ENCODE measurements at places on chromosomes 7 and 10. TPM values are rescaled to one million over a fixed set of nuclear protein-coding genes. Genes with fewer than 3 reads are reported as not detected.

DNA sequence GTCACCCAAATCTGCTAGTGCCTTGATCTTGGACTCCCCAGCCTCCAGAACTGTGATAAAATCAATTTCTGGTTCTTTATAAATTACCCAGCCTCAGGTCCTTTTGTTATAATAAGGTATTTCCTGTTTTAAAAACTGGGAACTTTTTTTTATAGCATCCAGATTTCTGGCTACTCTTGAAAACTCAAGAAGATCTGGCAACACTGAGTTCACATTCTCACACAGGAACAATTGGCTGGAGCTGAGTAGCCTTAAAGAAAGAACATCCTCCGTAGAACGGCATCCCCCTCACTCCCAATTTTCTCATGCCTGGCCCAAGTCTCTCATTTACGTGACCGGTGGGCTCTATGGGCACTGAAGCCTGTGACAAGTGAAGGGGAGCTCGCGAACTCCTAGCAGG lies 47.1 kb downstream of the SLC35G1 start:
- no peak overlapping the region for H3K27ac ChIP-seq
- no peak overlapping the region for H3K4me3 ChIP-seq
- no peaks in the 10 kb centered on the region for H3K4me1 ChIP-seq
- no peaks in the 10 kb centered on the region for H3K27me3 ChIP-seq
- no peaks in the 10 kb centered on the region for H3K36me3 ChIP-seq

GRCh38 chr10:110699859-110700468 lies 55.8 kb downstream of the RBM20 start:
- no peak overlapping the region for H3K27ac ChIP-seq
- no peaks in the 10 kb centered on the region for H3K27me3 ChIP-seq
- H3K4me3 ChIP-seq = no peak overlapping the region
- H3K4me1 ChIP-seq = peaks cover 2% of the 10 kb centered on the region

- no peaks in the 10 kb centered on the region for H3K36me3 ChIP-seq
- no peak for DNase-seq
- H3K4me1 ChIP-seq = no peaks in the 10 kb centered on the region
Observed at GRCh38 chr7:30927040-30927439, 15.4 kb downstream of the AQP1 start.

DNA sequence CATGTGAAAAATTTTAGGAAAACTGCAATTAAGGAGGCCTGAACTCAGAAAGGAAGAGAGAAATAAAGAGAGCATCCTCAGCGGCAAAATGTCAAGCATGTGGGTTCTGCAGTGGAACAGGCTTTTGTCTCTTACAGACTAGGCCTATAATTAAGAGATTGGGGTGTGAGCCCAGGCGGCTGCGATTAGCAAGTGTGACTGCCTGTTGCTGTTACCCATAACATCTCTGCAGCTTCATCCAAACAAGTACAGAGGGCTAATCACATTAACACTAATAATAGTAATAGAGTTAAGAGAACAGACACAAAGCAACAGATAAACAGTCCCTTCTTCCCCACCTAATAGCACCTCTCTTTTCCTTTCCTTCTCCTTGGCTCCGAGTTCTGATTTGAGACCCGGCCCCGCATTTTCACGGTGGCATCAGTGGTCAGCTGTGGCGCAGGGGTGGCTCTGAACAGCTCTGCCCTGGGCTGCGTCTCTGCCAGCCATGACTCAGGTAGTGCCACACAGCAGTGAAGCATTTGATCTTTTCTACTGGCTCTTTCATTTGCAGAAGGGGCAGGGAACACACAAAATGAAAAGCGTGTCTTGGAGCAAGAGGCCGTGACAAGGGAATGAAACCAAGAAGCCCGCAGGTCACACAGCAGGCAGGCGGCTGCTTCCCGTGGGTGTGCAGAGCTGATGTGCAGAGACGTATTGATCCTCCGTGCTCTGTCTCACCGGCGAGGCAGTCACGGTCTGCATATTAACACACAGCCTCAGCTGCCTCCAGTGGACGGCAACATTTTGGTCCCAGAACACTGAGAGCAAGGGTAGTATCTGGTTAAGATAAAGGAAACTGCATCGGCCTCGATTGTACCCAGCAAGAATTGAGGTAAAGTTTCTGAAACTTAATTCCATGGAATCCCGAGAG lies 103.1 kb downstream of the KLF6 start:
- DNase-seq = no peak
- no peaks in the 10 kb centered on the region for H3K27me3 ChIP-seq
- H3K27ac ChIP-seq = no peak overlapping the region
- H3K4me1 ChIP-seq = peaks cover 8% of the 10 kb centered on the region
- no peaks in the 10 kb centered on the region for H3K36me3 ChIP-seq
- no peak overlapping the region for H3K4me3 ChIP-seq

IMMP2L gene
- total RNA-seq = 18.5 TPM

CCL24 gene
- not detected for total RNA-seq

GNAT3 gene
- not detected for total RNA-seq

KLF14 gene
- not detected for total RNA-seq

NPFFR1 gene
- total RNA-seq = not detected

EIF4EBP2 gene
- 31.0 TPM for total RNA-seq

C7orf33 gene
- total RNA-seq = not detected

Data from activated naive CD8-positive, alpha-beta T cell treated with anti-CD3 and anti-CD28 coated beads for 36 hours (primary cell).